PC-3 (cell line): ENCODE measurements at places on chromosomes 11 and 22. TPM values are rescaled to one million over a fixed set of nuclear protein-coding genes. Genes with fewer than 3 reads are reported as not detected.

The SLC22A12 gene
- total RNA-seq = not detected in 2 replicates

- DNase-seq = no peak
Measured at GRCh38 chr11:123374622-123374968, 55.5 kb upstream of the GRAMD1B start.

The SHANK2 gene
- total RNA-seq = 33.2 and 45.0 TPM in 2 replicates

DNA sequence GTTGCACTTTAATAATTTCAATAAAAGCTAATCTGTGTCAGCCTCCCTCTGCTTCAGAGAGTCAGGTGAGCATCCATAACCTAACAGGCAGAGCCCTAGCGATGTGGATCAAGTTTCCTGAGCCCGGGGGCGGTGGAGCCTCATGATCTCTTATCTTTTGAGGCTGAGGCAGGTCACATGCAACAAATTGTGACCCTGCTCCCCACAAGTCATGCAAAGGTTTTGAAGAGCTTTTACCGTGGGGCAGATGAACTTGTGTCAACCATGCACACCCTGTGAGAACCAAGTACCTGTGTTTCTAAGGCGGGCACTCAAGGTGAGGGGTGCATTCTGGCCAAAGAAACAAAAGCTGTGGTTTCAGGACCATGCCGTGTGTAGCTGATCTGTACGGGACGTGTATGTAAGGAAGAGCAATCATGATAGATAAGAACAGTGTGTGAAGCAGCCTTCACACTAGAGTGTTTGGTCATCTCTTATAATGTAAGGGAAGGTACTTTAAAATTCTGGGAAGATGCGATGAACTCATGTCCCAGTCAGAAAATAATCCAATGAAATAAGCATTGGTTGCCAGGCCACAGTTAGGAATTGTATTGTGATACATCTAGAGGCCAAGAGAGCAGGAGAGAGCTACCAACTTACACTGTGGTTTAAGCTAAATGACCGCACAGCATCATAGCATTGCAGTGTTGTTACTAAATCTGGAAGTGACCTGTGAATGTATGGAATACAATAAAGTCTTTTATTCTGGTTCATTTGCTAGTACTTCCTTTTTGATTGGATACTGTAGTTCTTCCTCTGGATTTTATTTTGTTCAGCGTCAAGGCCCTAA is 49.8 kb downstream of the DKK3 start:
- no peak for DNase-seq

DNA sequence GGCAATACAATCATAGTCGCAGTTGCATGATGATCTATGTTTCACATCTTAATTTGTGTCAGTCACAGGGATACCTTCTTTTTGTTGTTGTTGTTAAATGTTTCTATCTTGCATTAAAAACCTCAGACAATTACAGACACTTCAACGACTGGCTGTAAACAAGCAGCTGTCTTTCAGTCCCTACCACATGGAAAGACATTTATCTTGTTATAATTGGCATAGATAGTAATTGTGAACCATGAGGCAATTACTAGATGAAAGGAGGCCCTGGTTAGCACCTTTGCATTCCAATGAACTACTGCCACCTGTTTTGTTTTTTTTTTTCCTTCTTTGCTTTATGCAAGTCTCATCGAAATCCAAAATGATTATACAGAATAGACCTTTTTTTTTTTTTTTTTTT is 416.8 kb downstream of the LRRC4C start:
- no peak for DNase-seq

DNA sequence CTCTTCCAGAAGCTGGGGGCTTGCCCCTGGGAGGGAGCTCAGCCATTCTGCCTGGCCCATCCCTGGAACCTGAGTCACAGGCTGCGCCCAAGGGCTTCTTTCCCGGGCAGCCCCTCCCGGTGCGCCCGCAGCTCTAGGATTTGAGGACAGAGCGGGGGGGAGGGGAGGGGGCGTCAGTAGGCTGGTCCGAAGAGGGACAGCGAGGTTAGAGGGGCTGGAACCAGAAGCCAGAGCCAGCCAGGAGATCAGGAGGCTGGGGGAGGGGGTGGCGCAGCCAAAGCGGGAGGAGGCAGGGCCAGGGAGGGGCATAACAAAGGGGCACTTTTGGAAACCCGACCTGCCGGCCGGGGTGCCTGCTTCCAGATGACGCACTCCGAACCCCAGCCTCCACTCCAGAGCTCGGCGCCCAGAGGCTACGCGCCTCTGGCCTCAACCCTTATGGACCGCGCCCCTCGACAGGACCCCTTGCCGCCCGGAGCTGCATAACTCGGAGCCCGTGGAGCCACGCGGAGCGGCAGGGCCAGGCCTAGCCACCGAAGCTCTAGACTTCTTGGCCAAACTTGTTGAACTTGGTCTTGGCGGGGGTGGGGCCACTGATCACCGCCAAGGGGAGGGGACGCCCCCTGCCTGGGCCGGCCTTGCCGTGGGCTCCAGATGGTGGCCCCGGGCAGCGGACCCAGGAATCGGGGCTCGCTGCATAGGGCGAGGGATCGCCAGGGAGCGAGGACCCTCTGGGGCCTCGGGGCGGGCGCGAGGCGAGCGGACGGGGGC is 744 bp downstream of the PACSIN3 start:
- DNase-seq = peak; percentile 84

DNA sequence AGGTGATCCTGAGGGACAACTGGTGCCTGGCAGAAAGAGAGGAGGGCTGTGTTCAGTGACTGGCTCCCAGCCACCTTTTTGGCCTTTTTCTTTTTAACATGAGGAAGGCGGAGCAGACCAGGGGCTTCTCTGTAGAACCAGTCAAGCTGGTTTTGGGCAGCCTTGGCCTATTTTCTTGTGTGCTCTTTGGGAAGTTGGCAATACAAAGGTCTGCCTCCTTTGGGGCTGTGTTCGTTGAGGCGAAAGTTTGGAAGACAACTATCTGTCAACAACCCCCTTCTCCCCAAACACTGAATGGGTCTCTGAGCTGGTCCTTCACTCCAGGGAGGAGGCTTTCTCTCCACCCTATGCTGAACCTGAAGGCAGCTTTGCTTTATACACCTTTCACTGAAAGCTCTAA is 8.5 kb downstream of the MARK2 start:
- peak; percentile 94 for DNase-seq

DNA sequence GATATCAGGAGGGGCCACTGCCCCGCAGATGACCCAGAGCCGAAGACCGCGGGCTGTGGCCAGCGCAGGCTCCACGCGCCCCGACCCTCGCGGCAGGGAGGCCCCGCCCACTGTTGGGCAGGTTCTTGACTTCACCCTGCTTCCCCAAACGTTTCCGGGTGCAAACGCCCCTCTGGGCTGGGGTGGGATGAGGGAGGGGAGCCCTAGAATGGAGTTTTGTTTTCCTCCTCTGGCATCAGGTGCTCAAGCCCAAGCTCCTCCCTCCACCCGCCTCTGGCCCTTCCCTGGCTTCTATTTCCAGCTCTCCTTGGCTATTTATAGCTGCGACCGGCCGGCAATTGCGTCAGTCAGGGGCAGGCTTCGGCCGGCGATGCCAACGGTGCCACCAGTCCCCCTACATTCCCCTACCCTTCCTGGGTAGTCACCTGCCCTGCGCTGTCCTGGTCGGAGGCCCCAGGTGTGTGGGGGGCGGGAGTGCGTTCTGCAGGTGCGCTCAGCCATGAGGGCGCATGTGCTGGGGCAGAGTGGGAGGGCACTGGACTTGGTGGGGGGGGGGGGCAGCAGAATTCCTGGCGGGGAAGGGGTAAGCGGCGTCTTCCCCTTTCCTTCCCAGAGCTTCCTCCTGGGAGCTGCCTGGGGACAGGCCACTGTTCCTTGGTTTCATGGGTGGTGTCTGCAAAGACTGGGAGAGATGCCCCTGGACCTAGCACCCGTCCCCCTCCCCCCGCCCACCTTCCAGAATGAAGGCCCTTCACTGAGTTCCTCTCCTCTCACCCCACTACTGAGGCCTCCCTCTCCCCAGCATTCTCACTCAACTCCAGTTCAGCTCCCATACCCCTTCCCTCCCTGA is 23.6 kb downstream of the DUSP8 start:
- DNase-seq = peak; percentile 53

GRCh38 chr11:120022617-120023016 is 115.3 kb downstream of the TRIM29 start:
- DNase-seq = no peak
